HCT116 (cell line): ENCODE measurements at places on chromosomes 7 and 10.

DNA sequence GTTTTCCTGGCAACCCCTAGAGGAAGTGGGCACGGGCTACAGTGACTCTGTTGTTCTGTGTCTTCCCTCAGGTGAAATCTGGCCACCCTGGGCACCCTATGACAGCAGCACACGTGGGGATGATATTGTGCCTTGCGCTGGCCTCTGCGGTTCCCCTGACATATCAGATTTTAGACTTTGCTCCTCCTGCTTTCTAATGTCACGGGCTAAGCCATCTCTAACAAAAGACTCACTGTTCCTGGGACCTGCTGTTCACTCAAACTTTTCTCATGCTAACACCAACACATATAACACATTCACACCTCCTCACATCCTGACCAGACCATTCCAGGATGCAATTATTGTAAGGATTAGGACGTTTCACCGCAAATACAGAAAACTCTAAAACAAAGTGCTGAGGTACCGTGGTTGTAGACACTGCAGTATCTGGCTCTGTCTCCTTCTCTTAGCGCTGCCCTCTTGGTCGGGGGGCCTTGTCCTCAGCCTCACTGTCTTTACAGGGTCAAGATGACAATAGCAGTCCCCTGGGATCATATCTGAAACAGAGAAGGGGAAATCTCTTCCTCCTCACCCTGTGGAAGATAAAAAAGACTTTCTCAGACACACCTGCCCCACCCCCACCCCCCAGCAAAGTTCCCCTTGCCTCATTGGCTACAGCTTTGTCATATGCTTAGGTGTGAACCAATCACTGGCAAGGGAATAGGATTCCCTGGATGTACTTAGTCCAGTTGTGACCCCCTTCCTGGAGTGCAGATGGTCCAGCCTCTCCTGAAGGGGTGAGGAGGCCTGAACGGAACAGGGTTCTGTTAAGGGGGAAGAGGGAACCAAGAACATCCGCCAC, 14.1 kb downstream of the CHN2 start:
- no peak for DNase-seq

GRCh38 chr7:74454021-74454924, 567 bp downstream of the GTF2IRD1 start:
- no peak for DNase-seq

- no peak for DNase-seq
Measured at GRCh38 chr7:92729172-92729571, 107.2 kb downstream of the CDK6 start.

DNA sequence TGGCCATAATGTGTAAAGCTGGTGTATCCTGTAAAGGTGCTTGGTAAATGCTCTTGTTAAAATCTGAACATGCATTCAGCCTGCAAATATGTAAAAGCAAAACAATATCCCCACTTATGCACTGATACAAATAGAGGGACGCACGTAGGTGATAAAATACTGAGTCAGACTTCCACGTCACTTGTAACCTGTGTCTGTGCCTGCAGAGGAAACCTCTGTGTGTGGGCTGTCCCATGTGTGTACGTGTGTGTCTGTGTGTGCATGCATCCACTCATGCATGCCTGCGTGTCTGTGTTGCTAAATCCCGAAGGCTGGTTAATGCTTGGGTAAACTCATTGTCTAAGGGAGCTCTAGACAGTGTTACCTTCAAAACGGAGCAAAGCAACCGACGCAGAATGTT, 68.9 kb downstream of the KLF6 start:
- DNase-seq, result no peak

- DNase-seq, result no peak
Measured at GRCh38 chr7:155470186-155470487, 12.2 kb downstream of the EN2 start.

- no peak for DNase-seq
Measured at GRCh38 chr7:90507692-90508091, 38.3 kb downstream of the PTTG1IP2 start.

DNA sequence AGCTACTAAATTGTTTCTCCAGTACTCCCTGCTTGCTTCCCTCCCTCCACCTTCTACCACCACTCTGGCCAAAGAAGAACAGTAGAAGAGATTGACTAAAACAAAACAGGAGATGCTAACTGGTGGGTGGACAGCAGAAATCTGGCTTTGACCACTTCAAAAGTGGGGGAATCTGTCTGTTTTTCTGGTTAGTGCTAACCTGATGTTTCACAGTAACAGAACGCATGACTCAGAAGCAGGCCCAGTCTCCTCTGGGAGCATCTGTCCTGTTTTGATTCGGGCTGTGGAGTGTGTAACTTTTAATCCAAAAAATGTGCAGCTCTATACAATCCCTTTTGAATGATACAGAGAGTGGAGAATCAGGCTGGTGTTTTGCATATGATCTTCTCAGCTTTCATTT, 32.7 kb upstream of the ZNF438 start:
- no peak for DNase-seq

GRCh38 chr10:82267465-82267864, 392.5 kb downstream of the NRG3 start:
- DNase-seq, result no peak

DNA sequence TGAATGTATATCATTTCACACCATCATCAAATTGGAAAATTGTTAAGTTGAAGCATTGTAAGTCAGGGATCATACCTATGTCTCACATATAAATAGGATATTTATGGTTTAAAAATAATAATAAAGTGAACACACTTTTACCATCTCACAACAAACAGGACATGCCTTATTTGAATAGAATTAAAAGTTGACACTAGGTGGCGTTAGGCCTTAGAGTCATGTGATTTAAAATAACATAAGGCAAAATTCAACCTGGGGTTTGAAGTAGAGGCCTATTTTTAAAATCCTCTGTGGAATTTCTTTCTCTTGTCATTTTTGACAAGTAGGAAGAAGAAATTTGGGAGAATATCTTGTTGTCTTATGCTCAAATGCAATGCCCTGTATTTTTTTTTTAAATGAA, 184.7 kb upstream of the PCDH15 start:
- no peak for DNase-seq

DNA sequence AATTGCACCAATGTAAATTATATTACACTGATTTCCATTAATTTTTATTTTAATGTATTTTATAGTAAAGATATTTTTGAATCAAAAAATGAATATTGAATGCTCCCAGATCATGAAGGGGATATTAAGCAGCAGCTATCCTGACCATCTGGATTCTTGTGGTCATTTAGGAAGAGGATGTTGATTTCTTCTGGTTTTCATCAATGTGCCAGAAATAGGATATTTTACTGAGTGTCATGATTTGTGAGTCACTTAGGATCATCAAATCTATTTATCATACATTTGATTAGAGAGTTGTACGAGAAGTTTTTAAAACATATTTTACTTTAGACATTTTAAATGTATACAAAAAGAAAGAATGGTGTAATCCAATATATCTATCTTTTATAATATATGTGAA, 366.3 kb upstream of the CHRM2 start:
- no peak for DNase-seq

- no peak for DNase-seq
Measured at GRCh38 chr7:111873326-111873646, 311.0 kb upstream of the IMMP2L start.

DNA sequence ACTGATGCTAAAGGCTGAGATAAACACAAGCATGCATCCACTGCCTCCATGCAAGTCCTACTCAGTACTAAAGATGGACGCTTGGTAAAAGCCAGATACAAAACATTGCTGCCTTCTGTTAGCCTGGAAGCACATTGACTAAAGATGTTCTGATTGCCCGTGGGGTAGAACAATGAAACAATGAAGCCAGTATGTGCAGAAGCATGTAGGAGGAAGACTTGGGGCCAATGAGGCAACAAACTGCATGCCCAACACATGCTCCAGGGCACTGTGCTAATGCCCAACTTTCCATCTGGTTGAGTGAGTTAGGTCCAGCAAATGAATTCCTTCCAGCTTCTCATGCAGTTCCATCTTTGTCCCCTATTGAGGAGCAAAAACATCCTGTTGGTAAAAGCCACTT, 1245.5 kb downstream of the GATA3 start:
- no peak for DNase-seq

DNA sequence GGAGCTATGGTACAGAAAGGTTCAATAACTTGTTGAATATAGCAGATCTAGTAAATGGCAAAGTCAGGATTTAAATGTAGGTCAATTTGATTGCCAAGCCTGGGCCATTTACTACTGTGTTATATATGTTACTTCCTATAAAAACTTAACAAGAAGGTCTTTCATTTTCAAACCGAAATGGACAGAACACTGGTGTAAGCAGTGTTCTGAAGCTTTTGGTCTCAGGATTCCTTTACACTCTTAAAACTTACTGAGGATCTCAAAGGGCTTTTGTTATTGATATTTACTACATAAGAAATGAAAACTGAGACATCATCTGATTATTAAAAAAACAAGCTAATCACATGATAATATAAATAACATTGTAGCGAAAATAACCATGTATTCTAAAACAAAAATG, 114.7 kb downstream of the PTEN start:
- no peak for DNase-seq

DNA sequence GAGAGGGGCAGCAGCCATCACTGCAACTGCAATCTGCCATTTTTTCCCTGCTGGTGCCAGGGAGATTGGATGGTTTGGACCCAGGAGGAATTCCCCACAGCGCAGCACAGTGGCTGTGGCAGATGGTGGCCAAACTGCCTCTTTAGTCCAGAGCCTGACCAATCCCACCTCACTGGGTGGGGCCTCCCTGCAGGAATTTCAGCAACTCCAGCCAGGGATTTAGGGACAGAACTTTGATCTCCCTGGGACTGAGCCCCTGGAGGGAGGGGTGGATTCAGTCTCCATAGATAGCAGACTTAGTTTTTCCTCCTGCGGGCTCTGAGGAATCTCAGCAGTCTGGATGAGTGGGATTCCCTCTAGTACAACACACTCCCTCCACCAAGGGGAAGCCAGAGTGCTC, 179.7 kb upstream of the WDR11 start:
- DNase-seq, result no peak

DNA sequence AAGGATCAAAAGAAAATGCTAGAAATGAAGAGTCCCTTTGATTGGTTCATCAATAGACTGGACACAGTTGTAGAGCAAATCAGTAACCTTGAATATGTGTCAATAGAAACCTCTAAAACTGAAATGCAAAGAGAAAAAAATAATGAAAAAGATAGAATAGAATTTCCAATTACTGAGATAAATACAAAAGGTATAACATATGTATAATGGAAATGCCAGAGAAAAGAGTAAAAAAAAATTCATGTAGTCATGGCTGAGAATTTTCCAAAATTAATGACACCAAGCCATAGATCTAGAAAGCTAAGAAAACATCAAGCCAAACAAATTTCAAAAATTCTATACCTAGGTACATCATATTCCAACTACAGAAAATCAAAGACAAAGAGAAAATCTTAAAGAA, 62.0 kb upstream of the HGF start:
- no peak for DNase-seq

- DNase-seq, result no peak
Measured at GRCh38 chr10:36559412-36560400, 565.7 kb upstream of the ANKRD30A start.

- no peak for DNase-seq
Measured at GRCh38 chr7:100887516-100888290, 1.8 kb downstream of the UFSP1 start.

GRCh38 chr7:157703131-157703530, 366.3 kb downstream of the DNAJB6 start:
- DNase-seq, result no peak

- no peak for DNase-seq
Measured at GRCh38 chr10:71252220-71252619, 39.9 kb downstream of the UNC5B start.

- no peak for DNase-seq
Measured at GRCh38 chr7:28708033-28708951, 249.8 kb downstream of the TRIL start.

DNA sequence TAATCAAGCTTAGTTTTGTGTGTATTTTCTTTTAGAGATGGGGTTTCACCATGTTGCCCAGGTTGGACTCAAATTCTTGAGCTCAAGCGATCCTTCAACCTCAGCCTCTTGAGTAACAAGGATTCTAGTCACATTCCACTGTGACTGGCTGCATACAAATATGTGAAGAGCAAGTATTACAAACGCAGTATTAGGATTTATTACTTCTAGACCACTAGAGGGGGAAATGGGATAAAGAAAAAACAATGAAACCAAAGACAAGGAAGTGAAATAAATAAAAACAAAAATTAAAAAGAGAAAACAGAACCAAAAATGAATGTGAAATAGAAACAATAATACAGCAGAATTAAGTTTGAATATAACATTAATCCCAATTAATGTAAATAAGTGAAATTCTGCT, 308.7 kb downstream of the ANKRD30A start:
- no peak for DNase-seq

- DNase-seq, result no peak
Measured at GRCh38 chr10:92969151-92969550, 91.4 kb upstream of the CYP26C1 start.

GRCh38 chr7:127089146-127089545, 163.6 kb downstream of the GRM8 start:
- no peak for DNase-seq

DNA sequence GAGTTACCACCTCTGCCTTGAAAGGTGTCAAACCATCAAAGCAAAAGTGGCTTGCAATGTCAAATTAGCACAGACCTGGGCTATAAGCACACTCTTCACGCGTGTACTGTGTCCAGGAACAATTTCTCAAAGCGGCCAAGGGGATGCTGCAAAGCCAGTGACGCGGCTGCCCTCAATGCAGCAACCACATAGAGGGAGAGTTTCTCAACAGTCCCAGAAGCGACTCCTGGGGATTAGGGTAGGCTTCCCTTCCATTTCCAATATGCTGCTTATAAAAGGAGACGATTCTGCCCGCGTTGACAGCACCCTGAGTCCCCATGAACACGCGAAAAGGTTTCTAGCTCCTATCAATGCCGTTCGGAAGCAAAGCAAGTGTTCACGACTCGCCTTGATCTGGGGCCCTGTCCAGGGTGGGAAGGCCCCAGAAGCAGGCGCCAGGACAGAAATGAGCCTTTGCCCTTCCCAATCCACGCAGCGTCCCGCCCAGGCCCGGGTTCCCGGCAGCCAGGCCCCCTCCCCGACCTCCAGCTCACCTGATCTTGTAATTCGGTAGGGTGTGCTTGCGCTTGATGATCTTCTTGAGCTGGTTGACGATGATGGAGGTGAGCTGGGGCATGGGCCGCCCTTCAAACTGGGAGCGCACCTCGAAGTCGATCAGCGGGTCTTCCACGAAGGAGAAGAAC, 1.3 kb downstream of the PDZD8 start:
- no peak for DNase-seq

DNA sequence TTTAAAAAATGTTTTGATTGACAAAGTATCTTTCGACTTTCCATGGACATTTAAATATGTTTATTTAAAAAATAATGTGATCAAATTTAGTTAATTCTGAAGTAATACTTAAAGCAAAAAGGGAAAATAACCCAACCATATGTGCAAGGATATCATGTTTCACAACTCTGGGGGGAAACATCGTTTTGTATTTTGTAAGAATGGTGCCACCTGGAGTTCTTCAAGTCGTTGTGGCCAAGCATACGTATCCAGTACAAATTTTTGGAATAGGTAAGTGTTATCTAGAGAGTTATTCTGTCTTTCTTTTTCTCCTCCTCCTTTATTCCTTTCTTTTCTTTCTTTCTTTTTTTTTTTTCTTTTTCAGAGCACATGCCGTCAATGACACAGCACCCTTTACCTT, 176.2 kb upstream of the CSTF2T start:
- no peak for DNase-seq

GRCh38 chr7:127678947-127679346, 27.0 kb downstream of the SND1 start:
- DNase-seq, result no peak
